Fibroblast of villous mesenchyme (primary cell): ENCODE measurements at places on chromosomes 2 and 18. TPM values are rescaled to one million over a fixed set of nuclear protein-coding genes. Genes with fewer than 3 reads are reported as not detected.

- DNase-seq = no peak
Measured at GRCh38 chr2:236657801-236658200, 88.2 kb downstream of the ACKR3 start.

- no peak for DNase-seq
Measured at GRCh38 chr2:1701556-1702185, 42.6 kb downstream of the PXDN start.

DNA sequence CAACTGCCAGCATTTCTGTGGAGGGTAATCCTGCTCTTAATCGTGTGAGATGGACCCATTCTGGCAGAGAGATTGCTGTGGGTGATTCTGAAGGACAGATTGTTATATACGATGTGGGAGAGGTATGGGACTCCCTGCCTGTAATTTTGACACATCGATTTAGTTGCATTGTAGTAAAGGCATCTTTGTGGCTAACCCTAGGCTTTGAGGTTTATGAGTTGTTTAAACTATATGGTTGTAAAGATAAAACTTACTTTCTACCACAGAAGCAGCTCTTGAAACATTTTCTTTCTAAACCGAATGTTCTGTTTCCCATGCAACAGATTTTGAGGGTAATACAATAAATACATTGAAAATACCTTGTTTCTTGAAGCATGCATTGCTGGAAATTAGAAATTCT, 58.5 kb downstream of the DYNC1I2 start:
- peak; percentile 64 for DNase-seq

DNA sequence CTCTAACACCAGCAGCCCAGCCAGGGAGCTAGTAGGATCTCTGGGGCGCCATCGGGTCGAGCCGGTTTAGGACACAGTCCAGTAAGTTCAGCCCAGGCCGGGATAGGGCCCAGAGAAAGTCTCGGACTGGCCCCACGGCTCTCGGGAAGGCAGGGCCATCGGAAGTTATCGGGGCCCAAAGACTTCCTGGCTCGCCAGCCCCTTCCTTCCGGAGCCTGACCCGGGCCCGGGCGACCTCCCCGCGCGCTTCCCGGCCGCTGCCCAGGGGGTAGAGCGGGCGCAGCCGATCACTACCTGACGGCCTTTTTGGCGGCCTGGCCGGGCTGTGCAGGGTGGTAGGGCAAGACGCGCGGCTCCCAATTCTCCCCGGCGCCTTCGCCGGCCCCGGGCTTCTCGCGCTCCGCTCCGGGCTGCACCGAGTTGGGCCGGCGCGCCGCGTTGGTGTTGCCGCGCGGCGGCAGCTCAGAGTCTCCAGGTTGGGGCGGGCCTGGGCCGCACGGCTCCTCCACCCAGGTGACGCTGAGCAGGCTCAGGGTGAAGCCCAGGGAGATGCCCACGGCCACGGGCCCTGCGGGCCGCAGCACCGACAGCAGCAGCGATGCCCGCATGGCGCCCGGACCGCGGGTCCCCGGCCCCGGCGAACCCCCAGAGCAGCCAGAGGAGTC, 546 bp downstream of the CHPF start:
- peak; percentile 28 for DNase-seq

- no peak for DNase-seq
Measured at GRCh38 chr2:132814651-132815050, 144.6 kb upstream of the LYPD1 start.

- DNase-seq = peak; percentile 95
Measured at GRCh38 chr2:45567974-45568789, 42.9 kb downstream of the SRBD1 start.

- DNase-seq = no peak
Measured at GRCh38 chr18:31633392-31634330, 42.0 kb downstream of the TTR start.

DNA sequence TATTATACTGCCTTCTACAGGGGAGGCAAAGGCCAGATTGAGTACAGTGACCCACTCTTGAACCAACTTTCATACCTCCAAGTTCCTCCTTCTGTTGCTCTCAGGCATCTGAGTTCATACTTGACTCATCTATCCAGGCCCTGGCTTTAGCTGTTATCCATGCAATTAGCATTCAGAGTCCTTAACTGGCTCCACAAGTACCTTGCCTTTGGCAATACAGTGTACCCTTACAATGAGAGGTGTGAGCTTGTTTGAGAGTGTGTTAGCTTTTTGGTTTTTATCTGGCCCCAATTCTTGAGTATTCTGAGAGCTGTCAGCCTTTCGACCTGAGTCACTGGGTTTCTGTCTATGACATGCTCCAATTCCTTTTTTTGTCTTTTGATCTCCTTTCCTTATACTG, 60.2 kb downstream of the EHD3 start:
- DNase-seq = no peak

DNA sequence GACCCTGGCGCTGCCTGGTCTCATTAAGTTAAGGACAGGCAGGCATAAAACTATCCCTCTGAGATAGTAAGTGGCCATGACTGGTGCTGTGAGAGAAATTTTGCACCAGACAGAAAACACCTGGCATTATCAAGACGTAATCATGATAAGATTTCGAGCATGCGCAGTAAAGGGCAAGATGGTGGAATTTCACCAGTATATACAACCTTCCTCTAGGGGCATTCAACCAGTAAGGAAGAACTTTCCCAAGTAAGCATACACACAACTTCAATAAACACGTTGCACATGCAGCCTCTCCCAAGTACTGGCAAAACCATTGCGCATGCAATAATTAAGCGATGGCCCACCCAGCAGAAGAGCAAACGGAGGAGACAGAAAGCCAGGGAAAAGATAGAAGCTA, 1376.4 kb upstream of the CRIM1 start:
- DNase-seq = no peak

- peak; percentile 42 for DNase-seq
Measured at GRCh38 chr2:74507926-74508520, 528 bp upstream of the PCGF1 start.

DNA sequence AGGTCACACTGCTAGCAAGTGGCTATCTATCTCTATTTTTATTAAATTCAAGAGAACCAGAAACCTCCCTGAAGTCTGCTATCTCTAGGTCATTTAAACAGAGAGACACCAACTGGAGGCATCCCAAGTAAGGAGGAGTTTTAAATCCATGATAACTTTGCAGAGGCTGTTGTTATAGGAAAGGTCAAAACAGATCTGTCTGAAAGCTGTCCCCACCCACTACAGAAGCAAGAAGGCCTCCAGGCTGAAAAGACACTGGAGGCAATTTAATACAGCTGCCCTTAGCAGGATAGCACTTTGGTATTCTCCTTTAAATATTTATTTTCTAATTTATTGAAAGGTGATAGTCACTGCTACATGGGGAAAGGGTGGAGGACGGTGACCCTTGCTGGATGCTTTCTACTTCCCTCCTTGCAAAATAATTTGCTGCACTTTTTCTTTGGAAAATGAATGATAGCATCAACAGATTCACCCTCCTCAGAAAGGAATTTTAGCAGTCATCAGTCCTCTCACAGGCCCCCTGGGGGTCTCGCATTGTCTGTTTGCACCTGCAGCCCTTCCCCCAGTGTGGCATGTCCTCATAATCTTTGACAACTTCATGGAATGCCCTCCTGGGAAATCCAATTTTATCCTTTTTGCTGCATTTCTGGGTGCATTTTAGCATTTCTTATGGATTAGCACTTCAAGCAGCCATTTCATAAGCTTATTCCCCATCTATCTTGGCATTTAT, 429.5 kb upstream of the TNP1 start:
- peak; percentile 66 for DNase-seq

- no peak for DNase-seq
Measured at GRCh38 chr2:80968450-80968849, 663.9 kb upstream of the LRRTM1 start.

GRCh38 chr2:100786297-100786658, 33.7 kb upstream of the NPAS2 start:
- peak; percentile 49 for DNase-seq

DNA sequence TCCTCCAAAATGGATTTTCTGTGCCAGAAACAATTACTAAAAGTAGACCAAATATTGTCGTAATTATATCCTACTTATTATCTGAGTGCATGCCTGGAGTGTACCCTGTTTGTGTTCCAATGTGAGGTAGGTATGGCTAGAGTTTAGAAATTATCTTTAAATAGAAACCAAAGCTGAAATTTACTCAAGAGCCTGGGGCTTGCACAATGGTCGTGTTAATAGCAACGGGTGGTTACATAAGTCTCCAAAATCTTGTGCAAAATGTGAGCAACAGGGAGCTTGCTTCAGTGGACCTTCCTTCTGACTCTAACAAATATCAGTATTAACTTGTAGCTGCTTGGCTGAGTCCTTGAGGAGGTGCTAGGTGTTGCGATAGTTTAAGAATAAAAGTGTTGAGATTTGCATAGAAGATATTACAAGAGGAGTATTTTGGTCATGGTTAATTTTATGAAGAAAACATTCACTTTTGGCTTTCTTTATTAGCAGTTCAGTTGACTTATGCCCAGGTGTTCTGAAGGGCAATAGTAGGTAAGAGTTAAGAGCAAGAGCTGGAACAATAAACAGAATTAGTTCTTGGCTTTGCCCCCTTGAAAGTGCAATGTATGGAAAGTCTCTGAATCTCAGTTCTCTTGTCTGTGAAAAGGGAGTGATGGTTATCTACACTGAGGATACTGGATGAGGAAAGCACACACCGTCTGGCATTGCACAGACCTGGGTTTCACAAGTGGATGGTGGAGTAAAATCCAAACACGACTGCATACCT, 4.6 kb downstream of the CXCR4 start:
- no peak for DNase-seq

- DNase-seq = no peak
Measured at GRCh38 chr2:59658906-59659635, 894.4 kb downstream of the BCL11A start.

GRCh38 chr2:117502121-117502520, 312.4 kb upstream of the DDX18 start:
- DNase-seq = no peak

DNA sequence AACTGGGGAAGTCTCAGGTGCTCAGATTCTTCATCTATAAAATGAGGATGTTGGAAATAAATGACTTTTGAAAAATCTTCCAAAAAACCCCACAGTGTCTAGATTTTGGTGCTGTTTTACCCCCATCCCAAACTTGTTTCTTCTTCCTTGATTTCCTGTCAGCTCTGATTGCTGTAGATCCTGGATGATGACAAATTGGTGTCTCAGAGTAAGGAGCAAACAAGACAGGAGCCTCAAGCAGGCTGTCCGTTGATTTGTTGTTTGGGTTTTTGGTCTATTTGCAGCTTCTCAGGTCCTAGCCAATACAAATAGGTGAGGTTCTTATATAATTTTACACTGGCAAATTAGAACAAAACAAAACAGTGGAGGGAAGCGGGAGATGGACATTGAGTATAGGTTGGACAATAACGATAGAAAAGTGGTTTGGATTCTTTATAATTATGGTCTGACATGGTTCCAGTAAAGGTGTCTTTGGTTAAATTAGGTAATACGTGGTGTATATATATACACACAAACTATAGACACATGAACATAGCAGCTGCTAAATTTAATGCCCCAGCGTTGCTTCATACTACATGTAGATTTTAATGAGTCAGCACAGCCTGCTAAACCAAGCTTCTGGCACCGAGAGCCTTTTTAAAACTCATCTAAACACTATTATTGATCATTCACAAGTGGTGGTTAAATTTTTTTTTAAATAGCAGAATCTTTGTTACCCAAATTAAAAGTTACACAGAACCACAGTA, 142.5 kb downstream of the FMNL2 start:
- peak; percentile 70 for DNase-seq

DNA sequence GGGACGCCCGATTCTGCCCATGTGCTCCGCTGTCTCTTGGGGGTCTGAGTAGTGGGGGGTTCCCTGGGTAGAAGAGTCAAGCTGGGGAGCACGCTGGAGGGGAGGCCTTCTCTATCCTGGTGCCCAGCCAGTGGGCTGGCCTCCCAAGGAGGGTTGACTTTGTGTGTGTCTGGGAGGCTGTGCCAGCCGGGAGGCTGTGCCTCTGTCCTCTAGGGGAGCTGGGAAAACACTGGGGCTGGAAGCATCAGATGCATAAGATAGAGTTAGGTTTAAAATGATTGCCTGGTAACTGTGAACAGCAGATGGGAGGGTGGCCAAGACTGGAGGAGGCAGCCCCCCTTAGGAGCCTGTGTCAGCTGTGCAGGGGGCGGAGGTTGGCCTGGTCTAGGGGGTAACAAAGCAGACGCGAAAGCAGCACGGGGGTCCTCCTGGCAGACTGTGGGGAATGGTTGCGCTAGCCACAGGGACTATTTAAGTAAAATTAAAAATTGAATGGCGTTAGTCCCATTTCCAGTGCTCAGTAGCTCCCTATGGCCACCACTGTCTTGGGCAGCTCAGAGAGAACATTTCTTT, 1.3 kb downstream of the ING5 start:
- no peak for DNase-seq

GRCh38 chr2:98012561-98012991, 16.8 kb upstream of the TMEM131 start:
- DNase-seq = no peak

DNA sequence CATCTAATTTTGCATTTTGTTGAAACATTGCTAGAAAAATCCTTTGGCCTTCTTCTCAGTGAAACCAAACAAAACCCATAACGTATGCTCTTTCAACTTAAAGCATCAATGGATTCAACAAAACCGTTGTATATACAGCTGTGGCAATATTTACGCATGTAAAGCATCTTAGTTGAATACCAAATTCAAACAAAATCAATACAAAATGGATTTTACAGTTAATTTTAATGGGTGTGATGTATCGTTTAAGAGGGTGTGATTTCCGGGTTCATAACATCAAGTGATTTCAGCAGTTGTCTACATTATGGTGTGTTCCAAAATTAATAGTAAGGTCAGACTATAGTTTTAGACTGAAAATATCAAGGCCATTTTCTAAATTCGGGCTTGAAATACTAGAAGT, 198.2 kb downstream of the TGIF1 start:
- DNase-seq = no peak

- peak; percentile 25 for DNase-seq
Measured at GRCh38 chr2:228417956-228418355, 236.5 kb upstream of the SPHKAP start.

GRCh38 chr2:46171996-46172546, 125.1 kb upstream of the EPAS1 start:
- DNase-seq = no peak

- no peak for DNase-seq
Measured at GRCh38 chr2:215811409-215812345, 201.7 kb downstream of the MREG start.

DNA sequence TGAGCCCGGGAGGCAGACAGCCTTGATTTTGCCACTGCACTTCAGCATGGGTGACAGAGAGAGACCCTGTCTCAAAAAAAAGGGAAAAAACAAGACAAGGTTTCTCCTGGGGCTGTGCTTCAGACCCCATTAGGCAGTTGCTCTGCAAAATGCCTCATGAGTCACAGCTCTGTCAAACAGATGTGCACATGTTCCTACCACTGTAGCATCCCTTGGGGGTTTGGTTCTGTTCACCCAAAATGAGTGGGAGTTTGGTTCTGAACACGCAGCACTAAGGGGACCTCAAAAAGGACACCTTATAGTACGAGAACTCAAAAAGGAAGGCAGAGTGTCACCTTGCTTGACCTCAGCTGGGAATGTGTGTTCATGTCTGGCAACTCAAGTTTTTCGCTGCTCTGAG, 134.9 kb downstream of the RPIA start:
- DNase-seq = no peak

Gene IL1RN
- total RNA-seq = not detected in 2 replicates

Gene GAL3ST2
- total RNA-seq = under 0.01 and 0.43 TPM in 2 replicates

Gene TLX2
- total RNA-seq = not detected in 2 replicates

Gene AAK1
- total RNA-seq = 61.5 and 68.2 TPM in 2 replicates

Gene TOGARAM2
- under 0.01 and 0.43 TPM in 2 replicates for total RNA-seq

Gene CFAP53
- total RNA-seq = under 0.01 and 0.32 TPM in 2 replicates

Gene RIT2
- total RNA-seq = not detected in 2 replicates

Gene TSPYL6
- not detected in 2 replicates for total RNA-seq

Gene ITPRID2
- 213 and 301 TPM in 2 replicates for total RNA-seq

Gene MYOM1
- 0.32 and 0.86 TPM in 2 replicates for total RNA-seq

Gene SCN1A
- total RNA-seq = under 0.01 TPM in 1 of 2 replicates, not detected in the other

Gene SERPINB11
- not detected in 2 replicates for total RNA-seq

Gene TMEM37
- total RNA-seq = 0.64 and 1.3 TPM in 2 replicates

Gene AFF3
- 19.4 and 31.9 TPM in 2 replicates for total RNA-seq
